ENCODE measurements at places on chromosomes 7 and 10.
A peak's percentile ranks its signal among the peaks of the same experiment; 100 is the strongest.

DNA sequence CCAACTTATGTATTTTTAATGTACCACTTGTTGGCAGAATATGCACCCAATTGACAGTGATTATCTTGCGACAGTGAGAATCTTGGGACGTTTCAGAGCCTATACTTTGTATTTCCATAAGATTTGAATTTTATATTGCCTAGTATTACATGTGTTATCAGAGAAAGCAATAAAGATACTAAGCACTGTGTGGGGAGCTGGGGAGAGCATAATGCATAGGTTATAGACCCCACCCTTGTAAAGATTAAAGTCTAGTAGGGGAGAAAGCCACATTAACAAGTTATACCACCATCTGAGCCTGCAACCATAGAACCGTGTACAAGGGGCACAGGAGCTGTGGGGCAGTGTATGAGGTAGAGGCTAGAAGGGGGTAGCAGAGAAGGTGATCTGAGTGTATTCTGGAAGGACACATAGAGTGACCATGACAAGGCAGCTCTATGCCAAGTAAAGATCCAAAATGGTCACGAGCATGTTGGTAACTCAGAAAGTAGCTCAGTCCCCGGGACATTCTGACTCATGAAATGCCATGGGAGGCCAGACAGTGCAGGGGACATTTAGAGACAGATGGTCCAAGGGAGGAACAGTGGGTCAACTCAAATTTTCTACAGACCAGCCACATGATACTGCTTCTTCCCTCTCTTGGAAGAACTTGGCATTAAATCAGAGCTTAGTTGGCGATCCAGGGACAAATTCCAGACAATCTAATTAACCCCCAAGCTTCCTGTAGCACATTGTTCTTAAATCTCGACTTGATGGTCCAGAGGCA lies 84.5 kb downstream of the ADRA2A start:
- DNase-seq: no peak

DNA sequence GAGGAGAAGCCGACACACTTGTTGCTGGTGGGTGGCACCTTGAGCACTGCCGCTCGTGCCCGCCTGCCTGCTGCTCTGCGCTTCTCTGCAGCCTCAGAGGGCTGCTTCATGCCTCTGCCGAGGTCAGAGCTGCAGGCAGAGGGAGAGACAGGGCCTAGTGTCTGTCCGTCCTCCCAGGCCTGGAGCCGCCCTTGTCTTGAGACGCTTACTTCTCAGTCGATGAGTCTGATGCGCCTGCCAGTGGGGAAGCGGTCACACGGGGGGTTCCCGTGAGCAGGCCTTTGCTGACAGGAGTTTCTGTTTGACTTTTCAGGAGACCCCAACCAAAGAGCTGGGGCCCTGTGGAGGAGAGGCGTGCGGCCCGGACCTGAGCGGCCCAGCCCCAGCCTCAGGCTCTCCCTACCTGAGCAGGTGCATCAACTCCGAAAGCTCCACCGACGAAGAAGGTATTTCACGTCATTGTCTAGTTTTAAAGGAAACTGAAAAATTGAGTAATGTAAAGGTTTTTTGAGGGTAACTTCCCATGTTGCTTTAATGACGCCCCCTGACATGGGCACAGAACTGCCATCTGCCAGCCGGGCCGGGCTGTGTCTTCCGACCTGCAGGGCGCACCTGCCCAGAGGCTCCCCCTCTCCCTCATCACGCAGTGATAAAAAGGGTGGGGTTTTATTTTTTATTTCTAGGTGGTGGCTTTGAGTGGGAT lies 7.8 kb upstream of the BHLHA15 start:
- no peak for DNase-seq

DNA sequence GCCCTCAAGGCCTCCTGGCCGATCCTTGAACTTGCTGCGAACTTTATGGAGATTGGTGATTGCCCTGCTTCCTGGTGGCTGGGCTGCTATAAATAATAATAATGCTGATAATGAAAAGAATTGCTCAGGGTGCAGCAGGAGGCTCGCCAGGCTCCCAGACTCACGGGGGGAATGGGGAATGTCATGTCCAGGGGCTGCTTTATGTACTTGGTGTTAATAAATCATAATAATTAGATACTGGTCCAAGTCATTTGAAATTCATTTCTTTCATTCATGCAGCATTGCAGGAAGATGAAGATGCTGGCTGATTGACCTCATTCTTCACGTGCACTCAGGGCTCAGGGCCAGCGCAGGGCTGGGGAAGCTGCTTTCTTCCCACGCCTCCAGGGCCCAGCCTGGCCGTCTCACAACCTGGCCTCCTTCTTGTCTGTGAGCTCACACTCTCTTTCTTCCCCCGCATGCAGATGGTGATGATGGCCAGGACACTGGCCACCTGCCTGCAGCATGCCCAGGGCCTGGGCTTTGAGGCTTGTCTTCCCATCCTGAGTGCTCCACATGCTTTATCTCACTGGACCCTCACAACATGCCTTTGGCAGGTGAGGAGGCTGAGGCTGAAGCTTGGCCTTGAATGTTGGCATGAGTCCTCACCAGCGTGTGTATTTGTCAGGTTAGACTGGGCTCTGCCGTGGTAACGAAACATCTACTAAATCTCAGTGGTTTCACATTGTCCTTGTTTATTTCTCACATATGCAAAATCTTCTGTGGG lies 138.4 kb upstream of the TNS3 start:
- DNase-seq: no peak

DNA sequence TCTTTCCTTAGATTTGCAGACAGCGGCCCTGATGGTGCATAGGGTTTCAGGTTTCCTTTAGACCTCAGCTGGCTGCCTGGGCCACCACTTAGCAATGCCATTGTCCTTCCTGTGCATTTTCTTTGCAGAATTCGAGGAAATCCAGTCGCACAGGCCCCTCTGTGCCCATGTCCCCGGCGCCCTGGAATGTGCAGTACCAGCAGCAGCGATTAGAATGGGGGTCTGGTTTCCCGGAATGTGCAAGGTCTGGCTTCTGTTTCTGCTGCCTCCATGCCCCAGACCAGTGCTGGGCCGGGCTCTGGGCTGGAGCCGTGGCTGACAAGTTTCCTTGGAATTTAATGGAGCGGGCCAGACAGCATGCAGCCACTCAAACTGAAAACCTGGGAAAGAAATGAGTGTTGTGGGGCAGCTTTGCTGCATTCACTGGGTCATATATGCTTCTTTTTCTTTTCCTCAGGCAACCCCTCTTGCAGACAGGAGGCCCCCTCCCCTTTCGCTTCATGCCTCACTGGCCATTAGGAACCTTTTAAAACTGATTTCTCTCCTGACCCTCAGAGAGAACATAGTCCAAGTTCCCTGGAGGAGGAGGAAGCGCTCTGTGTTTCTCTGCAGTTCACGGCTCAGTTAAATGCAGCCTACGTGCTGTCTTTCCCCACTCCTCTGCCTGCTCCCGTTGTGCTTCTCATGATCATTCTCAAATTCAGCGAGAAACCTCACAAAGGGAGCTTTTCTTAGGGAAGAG lies 14.4 kb downstream of the HTRA1 start:
- no peak for DNase-seq

- no peak for DNase-seq
Observed at GRCh38 chr10:97570789-97571471, 1.6 kb upstream of the ANKRD2 start.

- no peak for DNase-seq
Observed at GRCh38 chr7:121831801-121832200, 41.2 kb upstream of the PTPRZ1 start.

GRCh38 chr7:151383638-151384351 lies 26.0 kb downstream of the WDR86 start:
- no peak for DNase-seq

DNA sequence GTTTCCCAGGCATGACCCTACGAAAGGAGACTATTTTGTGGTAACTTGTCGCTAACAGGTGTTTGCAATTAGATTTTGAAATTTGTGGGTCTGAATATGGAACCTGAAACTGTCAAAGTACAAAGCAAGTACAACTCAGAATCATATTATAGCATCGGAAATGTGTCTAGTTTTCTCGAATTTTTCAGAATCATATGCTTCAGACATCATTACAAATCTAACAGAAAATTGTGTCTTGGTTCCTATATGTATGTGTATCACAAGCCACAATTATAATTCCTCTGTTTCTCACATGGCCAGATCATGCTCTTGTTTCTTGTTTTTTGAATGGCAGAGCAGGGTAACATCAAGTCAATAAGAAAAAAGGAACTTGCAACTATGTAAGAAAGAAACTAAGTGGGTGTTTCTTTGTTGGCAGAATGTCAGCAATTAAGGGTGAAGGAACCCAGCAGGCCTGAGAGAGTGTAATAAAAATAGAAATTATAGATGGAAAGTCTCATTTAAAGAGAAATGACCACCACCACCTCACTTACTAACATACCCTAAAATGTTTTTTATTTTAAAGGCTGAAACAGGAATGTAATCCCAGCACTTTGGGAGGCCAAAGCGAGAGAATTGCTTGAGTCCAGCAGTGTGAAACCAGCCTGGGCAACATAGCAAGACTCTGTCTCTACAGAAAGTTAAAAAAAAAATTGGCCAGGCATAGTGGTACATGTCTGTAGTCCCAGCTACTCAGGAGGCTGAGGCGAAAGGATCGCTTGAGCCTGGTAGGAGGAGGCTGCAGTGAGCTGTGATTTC lies 51.3 kb downstream of the PRTFDC1 start:
- DNase-seq: no peak

GRCh38 chr10:71998840-71999194 lies 34.6 kb downstream of the CHST3 start:
- DNase-seq: peak; percentile 23
